Right lung (tissue), 10 donors: ENCODE measurements at places on chromosomes 6 and 20. TPM values are rescaled to one million over a fixed set of nuclear protein-coding genes. Genes with fewer than 3 reads are reported as not detected.

- no peak for DNase-seq
Observed at GRCh38 chr6:108837236-108837971, 10.8 kb upstream of the ARMC2 start.

DNA sequence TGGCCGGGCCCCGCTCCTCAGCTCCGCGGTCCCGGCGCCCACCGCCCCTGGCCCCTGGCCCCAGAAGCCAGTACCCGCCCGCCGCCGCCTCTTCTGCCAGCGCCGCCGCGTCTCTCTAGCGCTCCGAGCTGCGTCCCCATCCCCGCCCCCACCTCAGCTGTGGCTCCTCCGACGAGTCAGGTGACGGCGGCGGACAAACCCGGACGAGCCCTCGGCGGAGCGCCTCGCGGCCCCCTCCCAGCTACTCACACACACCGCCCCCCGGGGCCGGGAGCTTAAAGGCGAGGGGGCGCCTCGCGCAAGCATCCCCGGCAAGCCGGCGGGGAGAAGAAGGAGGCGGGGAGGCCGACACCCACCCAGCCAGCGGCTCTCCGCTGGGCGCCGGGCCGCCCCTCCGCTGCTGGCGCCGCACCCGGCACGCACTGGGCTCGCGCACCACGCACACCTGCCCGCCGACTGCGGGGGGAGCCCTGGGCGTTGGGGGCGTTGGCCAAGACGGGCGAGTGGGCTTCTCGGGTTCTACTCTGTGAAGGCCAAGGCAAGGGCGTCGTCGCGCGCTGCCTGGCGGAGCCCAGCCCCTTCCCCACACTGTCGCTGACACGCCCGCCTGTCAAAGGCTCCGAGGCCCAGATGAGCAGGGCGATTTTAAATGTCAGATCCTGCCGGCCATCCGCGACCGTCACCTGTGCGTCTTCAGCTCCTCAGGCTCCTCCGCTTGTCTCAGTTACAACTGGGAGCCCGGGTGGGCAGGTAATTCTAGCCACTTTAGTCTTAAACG is at the start of gene SNAP91:
TSS of gene SNAP91 (minus strand) at position 132 of the 778 bp plus-strand sequence. CDS start 1,174 bp downstream, outside the sequence.
- no peak for DNase-seq

GRCh38 chr6:39657355-39658135 is 67.7 kb downstream of the KIF6 start:
- DNase-seq, result no peak

The PHACTR1 gene
- 14.5 TPM for polyA plus RNA-seq

- DNase-seq, result no peak
Observed at GRCh38 chr20:41869261-41869660, 251.1 kb upstream of the CHD6 start.

The RBBP8NL gene
- 3.5 TPM for polyA plus RNA-seq
